NCI-H1930 (cell line): ENCODE measurements at places on chromosomes 6 and 20.

- no peak for DNase-seq
These were observed 3.5 kb upstream of the BTN3A1 start for GRCh38 chr6:26398555-26398954.

GRCh38 chr20:56433880-56434255 lies 21.8 kb downstream of the CASS4 start:
- DNase-seq, result no peak

DNA sequence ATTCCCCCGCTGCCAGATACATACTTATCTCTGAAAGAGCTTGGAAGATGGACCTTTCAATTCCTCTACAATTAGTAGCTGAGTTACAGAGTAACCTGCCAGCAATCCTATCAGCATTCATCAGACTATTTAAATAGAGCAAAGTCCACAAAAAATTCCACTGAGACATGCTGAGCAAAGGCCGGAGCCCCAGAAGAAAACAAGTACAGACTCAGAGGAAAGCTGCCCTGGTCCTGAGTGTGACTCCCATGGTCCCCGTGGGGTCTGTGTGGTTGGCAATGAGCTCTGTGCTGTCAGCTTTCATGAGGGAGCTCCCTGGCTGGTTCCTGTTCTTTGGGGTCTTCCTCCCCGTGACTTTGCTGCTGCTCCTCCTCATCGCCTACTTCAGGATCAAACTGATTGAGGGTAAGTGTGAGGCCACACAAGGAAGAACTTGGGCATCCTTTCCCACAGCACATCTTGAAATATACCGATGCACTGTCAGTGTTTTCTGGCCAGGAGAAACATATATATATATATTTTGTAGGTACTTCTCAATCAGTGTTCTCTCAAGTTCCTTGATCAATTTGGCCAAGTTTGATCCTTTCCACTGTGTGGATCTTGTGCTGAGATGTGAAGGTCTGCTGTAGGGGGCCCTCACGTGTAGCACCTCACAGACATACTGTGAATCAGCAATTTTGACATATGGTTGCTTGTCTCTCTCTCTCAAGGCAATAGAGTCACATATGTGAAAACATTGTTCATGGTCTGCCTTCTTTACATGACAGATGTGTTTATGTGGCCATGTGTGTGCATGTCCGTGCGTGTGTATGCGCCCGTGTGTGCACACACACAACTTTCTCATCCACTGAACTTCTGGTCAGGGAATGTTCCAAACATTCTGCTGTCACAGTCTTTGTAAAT lies at the start of gene SMLR1:
SMLR1 (plus strand) TSS at position 160 of the 903 bp plus-strand sequence; CDS start at position 168, 8 bp downstream.
- DNase-seq, result no peak

GRCh38 chr6:4732691-4733315 lies 43.4 kb upstream of the CDYL start:
- DNase-seq, result no peak

DNA sequence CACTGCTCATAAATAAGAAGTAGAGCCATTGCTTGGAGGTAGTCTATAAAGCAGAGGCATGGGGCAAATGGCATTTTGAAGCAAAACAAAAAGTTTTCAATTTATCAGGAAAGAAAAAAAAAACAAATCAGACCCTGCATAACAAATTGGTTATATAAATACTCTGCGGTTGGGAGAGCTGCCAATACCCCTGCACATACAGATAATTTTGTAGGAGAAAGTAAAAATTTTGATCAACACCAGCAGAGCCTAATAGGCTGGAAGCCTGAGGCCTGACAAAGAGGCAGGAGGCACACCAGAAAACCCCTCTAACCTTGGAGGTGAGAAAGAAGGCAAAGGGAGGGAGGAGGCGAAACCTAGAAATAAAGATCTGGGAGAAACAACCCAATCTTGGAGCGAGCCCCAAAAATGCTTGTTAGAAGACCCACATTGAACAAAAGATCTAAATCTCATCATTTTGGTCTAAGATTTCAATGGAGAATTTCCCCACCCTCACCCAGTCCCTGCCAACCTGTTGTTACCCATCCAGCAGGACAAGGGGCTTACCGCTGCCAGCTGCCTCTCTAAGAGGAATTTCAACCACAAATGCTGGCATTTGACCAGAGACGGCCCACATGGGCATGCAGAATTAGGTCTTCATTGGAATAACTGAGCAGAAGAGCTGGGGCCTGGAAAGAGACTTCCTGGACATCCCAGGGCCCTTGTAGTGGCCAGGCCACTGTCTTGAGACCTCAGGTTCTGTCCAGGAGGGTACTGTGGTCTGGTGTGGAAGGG lies 28.4 kb downstream of the FOXA2 start:
- no peak for DNase-seq

GRCh38 chr20:62707921-62708521 lies 615 bp upstream of the NTSR1 start:
- no peak for DNase-seq

GRCh38 chr6:35259948-35260590 lies 534 bp downstream of the ZNF76 start:
- peak; percentile 40 for DNase-seq

DNA sequence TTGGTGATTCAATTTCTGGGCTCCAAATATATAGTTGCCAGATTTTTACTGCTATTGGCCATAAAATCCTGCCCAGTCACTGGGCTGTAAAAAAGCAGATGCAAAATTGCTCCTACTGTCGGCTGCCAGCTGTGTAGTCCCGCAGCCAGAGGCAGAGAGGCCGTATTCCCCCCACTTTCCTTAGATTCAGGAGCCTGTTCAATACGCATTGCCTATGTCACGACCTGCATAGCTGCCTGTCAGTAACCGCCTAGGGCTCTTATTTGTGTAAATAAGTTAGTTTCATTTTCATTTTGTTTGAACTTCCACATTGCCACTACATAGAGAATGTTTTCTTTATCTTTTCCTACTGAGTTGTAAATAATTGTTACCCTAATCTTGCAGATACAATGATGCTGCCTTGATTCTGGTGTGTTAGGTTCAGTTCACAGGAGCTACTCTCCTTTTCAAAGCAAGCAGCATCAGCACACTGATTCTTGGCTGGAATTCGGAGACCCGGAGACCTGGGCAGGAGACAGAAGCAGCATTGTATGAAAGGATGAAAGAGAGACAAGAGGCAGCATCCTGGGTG lies 46.0 kb upstream of the UST start:
- DNase-seq, result no peak

GRCh38 chr6:30836957-30837356 lies 47.4 kb upstream of the DDR1 start:
- no peak for DNase-seq

- DNase-seq, result no peak
These were observed 63.3 kb upstream of the CARMIL1 start for GRCh38 chr6:25215881-25216280.

GRCh38 chr20:56411759-56412472 lies at the start of gene CASS4:
TSS of gene CASS4 (plus strand) at chr20:56412260. CDS start at chr20:56412459, 199 bp downstream.
- DNase-seq, result no peak
